ENCODE measurements at places on chromosomes 5 and 9.

DNA sequence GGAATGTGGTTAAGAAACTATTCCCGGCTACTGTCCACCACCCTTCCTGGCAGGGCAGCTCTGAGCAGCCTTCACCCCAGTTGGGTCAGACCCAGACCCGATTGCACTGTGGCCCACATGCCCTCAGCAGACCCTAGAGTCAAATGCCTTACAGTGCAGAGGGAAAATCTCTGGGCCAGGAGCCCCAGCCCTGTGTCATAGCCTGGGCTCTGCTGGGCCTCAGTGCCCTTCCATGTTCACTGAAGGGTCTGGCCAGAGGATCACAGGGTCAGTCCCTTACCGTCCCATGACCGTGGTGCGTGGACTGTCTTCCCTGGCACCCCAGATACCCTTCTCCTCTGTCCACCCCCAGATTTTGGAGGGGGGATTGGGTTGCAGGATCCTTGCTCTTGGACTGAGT, 73.5 kb upstream of the COL5A1 start:
- DNase-seq, result no peak

- no peak for DNase-seq
Measured at GRCh38 chr9:77802515-77803293, 154.6 kb upstream of the GNA14 start.

DNA sequence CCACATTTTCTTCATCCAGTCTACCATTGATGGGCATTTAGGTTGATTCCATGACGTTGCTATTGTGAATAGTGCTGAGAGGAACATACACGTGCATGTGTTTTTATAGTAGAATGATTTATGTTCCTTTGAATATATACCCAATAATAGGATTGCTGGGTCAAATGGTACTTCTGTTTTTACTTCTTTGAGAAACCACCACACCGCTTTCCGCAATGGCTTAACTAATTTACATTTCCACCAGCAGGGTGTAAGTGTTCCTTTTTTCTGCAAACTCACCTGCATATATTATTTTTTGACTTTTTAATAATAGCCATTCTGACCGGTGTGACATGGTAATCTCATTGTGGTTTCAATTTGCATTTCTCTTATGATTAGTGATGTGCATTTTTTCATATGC, 82.2 kb upstream of the RFX3 start:
- no peak for DNase-seq

DNA sequence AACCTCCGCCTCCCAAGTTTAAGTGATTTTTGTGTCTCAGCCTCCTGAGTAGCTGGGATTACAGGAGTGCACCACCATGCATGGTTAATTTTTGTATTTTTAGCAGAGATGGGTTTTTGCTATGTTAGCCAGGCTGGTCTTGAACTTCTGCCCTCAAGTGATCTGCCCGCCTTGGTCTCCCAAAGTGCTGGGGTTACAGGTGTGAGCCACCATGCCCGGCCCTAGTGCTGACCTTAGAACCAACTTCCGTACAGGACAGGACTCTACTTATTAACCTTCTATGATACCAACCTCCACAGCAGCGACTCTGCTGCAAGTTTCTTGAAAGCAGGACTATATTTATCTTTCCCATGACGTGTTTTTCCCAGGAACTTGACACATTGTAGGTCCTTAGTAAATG, 176.9 kb downstream of the RGS3 start:
- no peak for DNase-seq

- no peak for DNase-seq
Measured at GRCh38 chr9:86926145-86926544, 21.2 kb downstream of the GAS1 start.

- no peak for DNase-seq
Measured at GRCh38 chr9:125517577-125517976, 189.4 kb downstream of the MAPKAP1 start.

DNA sequence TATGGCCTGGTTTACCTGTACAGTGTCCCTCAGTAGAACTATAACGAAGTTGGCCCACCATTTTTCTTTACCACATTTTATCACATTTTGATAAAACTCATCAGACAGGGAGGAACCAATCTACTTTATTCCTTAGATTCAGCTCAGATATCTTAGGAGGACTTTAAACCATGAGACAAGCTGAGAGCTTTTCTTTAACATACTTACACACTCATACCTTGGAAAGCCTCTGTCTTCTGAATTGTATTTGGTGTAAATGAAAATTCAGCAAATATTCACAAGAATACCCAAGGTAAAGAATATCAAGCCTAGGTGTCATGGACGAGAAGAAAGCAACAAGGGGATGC, 313.2 kb downstream of the ENC1 start:
- DNase-seq, result no peak

GRCh38 chr5:62649025-62649424, 70.4 kb downstream of the LRRC70 start:
- no peak for DNase-seq

DNA sequence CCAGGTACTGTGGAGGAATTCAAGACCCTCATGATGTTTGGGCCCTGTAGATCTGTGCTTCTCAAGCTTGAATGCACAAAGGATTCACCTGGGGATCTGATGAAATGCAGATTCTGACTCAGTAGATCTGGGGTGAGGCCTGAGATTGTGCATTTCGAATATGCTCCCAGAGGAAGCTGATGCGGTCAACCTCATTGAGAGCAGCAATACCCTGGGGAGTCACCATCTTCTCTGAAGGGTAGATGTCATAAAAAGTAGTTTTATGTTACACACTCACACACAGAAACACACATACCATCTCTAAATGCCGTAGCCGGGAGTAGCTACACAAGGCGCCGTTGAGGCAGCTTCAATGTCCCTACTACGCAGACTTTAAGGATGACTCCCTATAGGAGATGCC, 55.8 kb upstream of the CPEB4 start:
- DNase-seq, result no peak

DNA sequence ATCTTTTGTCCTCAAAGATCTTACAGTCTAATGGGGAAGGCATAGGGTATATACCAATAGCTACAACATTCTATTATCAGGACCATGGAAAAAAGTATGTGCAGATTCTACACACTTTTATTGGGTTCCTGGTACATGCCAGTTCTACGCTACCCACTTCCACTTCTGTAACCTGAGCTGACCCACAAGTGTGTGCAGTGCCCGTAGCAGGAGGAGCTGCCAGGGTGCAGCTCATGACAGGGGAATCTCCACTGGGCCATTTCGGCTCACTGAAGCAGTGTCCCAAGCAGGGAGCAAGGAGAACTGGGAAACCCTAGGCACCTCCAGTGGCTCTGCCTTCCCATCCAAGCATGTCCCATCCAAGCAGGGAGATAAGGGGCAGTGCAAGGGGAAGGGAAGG, 60.4 kb downstream of the FOXI1 start:
- no peak for DNase-seq

GRCh38 chr9:68433531-68434110, 77.2 kb downstream of the PGM5 start:
- DNase-seq, result no peak

GRCh38 chr5:11214864-11215644, 454.0 kb upstream of the DAP start:
- DNase-seq, result no peak

DNA sequence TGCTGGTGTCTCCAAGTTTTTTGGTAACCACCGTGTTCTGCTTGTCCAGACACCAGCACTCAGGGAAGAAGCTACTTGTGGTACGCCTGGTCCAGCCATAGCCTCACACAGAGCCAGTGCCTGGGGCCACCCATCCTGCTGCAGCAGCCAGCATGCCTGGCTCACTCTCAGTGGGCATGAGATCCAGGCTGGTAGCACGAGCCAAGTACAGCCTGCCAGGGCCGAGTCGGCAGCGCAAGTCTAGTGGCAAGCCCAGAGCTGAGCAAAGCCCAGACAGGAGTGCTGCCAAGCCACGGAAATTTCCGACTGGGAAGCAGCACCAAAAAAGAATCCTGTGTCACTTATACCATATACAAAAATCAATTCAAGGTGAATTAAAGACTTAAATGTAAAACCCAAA, 36.3 kb upstream of the FBXL17 start:
- peak; percentile 26 for DNase-seq

DNA sequence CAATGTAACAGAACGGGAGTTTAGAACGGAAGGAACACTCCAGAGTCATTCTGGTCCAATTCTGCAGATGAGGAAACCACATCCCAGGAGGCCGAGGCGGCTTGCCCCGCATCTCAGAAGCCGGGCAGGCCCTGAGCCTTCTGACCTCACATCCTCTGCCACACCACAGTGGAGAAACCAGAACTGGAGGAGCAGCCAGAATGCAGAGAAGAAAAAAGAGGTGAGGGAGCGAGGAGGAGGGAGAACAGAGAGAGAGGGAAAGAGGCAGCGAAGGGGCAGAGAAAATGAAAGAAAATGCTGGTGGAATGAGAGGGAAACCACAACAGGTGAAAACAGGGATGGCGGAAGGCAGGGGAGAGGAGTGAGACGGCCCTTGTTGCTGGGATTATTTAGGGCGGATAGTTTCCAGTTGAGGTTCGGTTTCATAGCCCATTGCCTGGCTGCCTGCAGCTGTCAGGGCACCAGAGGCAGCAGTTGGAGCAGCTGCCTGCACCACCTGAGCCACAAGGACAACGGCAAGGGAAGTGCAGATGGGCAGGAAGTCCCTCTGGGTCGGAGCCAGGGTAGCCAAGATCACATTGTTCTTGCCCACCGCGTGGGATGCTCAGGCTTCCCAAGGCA, at the start of gene HMHB1:
HMHB1 (plus strand) TSS at position 77 of the 621 bp plus-strand sequence.
- DNase-seq, result no peak

DNA sequence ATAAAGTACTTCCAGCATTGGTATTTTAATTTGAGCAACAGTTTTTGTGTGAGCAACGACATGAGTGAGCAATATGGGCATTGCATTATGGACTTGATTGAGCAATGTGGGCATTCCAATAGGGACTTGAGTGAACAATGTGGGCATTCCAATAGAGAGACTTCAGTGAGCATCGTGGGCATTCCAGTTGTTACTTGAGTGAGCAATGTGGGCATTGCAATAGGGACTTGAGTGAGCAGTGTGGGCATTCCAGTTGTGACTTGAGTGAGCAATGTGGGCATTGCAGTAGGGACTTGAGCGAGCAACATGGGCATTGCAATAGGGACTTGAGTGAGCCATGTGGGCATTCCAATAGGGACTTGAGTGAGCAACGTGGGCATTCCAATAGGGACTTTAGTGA, 52.2 kb downstream of the ZCCHC7 start:
- no peak for DNase-seq
